ENCODE measurements at places on chromosomes 5 and 9.

GRCh38 chr5:149355688-149356087 is 2.2 kb upstream of the PCYOX1L start:
- no peak for DNase-seq

GRCh38 chr9:100351508-100351907 is 1.2 kb downstream of the TEX10 start:
- DNase-seq = no peak

- DNase-seq = no peak
Observed at GRCh38 chr5:13278811-13279210, 665.7 kb downstream of the DNAH5 start.

DNA sequence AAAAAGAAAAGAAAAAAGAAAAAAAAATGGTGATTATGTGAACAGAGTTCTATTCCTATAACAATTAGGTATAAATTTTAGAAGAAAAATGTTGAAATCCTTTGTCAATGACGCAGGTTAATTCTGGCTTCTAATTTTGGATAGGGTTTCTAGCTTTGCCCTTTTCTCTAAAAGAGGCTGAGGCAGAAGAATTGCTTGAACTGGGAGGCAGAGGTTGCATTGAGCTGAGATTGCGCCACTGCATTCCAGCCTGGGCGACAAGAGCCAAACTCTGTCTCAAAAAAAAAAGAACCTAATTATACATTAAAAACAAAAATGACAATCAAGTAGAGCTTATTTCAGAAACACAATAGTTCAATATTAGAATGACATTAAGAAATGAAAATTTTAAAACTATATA is 2.9 kb downstream of the STXBP1 start:
- no peak for DNase-seq

- no peak for DNase-seq
Observed at GRCh38 chr5:960551-960950, 48.1 kb upstream of the NKD2 start.

GRCh38 chr9:14561929-14562405 is 131.3 kb downstream of the ZDHHC21 start:
- no peak for DNase-seq

- no peak for DNase-seq
Observed at GRCh38 chr5:59569158-59569557, 324.4 kb downstream of the PDE4D start.

- no peak for DNase-seq
Observed at GRCh38 chr5:178284093-178284675, 51.6 kb upstream of the PHYKPL start.

- no peak for DNase-seq
Observed at GRCh38 chr5:140043508-140043872, 391 bp upstream of the NRG2 start.

- no peak for DNase-seq
Observed at GRCh38 chr9:89444925-89445765, 52.8 kb downstream of the SEMA4D start.

DNA sequence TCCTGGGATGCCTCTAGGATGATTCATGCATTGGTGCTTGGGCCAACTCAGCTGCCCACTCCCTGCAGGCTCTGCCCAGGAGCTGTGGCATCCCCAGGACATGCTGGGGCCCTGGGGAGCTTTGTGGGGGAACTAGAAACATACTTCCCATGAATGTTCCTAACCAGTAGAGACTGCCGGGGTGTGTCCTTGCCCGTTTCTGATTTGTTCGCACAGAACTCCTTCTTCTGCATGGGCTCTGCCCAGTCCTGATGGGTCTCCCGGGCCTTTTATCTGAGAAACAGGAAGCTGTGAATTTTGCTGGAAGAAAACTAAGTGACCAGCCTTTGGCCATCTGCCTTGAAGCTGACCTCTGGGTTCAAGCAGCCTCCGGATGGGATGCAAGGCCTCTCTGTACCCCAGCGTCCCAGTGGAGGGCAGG is 71.6 kb upstream of the RNU6ATAC start:
- DNase-seq = no peak

DNA sequence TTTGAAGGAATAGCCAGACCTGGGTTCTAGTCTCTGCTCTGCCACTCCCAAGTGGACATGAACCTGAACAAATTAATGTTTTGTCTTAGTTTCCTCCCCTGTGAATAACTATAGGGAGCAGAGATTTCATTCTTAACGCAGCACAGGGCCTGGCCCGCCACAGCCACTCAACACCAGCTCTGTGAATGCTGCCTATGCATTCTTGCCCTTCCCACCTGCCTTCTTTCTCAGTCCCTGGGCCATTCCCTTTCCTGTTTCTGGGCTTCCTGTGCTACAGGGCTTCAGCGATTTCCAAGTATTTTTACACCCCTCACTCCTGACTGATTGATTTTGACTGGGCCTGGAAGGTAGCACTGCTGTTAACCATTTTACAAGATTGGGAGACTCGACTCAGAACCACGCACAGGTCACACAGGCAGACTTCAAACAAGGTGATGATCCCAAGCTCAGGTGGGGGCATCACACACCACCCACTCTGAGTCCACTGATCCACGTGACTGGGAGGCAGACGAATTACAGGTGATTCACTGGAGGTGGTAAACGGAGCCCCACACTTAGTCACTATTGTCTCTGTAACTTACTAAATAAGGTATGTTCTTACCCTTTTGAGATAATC is 21.4 kb downstream of the PTPN3 start:
- DNase-seq = no peak

- DNase-seq = no peak
Observed at GRCh38 chr9:97502222-97502983, 937 bp downstream of the TMOD1 start.

All from AG09309 (cell line).